ENCODE measurements at places on chromosomes 7 and 10.

DNA sequence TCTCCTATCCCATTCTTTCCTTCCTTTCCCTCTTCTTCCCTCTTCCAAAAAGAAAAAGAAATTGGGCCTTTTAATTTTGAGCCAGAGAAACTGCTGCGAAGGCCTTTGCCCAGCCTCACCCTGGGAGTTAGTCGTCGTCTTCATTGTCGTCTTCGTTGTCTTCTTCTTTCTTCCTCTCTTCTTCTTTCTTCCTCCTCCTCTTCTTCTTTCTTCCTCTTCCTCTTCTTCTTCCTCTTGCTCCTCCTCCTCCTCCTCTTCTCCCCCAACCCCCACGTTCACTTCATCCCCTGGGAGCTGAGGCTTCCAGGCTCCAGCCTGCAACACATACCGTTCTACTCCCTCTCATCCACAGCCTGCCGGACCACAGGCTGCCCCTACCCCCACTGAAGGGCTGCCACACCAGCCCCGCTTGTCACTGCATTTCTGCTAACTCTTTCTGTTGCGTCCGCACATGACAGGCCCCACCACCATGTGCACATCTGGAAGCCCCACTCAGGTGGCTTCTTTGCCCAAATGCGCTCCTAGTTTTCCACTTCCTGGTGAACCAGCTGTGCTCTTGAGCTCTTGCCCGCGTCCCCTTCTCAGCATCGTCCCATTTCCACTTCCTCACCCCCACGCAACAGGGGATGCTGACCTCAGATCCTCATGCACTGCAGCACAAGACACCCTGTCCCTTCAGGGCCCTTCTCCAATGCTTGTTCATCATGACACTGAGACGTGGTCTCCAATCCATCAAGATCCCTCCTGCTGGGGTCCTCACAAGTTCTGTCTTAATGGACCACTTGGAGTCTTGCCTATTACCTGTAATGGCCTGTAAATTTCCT lies 94.9 kb upstream of the SH2B2 start:
- no peak for DNase-seq

DNA sequence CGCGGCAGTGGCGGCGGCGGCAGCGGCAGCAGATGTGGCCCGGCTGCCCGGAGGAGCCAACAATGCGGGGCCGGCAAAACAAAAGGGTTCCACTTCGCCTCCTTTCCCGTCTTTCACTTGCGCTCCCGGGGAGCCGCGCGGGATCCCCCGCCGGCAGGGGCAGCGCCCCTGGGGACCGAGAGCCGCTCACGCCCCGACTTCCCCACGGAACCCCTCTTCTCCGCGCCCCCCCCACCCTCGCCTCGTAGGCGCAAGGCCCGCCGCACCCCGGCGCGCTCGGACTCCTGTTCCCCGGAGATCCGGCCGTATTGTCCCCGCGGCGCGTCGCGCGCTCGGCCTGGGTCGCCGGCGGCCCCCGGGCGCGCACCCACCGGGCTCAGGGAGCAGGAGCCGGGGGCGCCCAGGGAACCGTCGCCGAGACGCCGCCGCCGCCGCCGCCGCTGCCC lies 854 bp downstream of the CTBP2 start:
- peak; percentile 30 for DNase-seq

GRCh38 chr10:59047180-59047579 lies 129.3 kb upstream of the PHYHIPL start:
- DNase-seq, result no peak

DNA sequence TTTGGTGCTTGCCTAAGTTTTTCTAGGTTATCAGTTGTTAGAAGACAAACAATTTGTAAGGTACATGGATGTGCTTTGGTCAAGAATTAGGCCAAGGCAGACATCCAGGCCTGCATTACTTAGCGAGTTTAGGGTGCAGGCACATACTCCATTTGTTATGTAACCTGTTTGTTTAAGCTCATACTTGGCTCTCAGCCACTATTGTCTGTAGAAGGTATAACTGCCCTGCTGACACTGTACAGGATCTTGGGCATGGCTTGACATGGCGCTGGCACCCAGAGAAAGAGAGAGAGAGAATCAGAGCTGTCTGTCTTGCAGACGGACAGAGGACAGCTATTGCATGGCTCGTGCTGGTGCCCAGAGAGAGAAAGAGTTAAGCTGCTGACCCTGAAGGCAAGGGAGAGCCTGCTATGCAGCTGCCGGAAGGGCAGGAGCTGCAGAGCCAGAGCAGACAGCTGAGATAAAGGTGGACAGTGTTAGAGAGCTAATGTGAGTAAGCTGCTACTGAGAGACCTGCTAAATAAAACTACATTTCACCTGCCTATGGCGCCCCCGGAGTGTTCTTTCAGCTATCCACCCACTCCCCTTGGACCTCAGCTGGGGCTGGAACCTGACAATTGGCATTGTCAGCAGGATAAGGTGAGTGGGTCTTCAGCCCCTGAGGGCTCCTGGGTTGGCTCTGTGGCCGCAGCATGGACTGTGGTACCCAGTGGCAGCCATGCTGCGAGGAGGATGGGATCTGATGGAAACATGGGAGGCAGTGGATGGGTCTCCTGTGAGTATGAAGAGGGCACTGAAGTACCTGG lies 120.9 kb upstream of the TMEM106B start:
- no peak for DNase-seq

GRCh38 chr7:155237297-155237696 lies 60.4 kb upstream of the INSIG1 start:
- no peak for DNase-seq

- DNase-seq, result no peak
Observed at GRCh38 chr10:129108378-129108777, 358.7 kb upstream of the MGMT start.

DNA sequence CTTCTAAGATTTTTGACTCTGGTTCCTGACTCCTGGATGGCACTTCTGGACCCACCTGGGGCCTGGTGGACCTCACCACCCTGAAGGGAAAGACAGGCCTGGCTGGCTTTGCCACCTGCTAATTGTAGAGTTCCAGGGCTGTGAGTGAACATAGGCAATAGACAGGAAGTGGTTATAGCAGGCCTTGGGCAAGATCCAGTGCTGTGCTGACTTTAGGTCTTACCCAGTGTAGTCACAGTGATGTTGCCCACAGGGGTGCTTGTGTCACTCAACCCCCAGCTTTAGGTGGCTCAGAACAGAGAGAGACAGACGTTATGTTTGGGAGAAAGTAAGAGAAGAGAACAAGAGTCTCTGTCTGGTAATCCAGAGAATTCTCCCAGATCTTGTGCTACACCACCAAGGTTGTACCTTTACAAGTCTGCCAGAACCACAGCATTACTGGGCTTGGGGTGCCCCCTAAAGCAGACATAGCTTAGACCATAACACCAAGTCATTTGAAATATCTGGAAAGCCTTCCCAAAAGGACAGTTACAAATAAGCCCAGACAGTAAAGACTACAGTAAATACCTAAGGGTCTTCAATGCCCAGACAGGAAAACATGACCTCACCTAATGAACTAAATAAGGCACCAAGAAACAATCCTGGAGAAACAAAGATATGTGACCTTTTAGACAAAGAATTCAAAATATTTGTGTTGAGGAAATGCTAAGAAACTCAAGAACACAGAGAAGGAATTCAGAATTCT lies 303.4 kb downstream of the PCLO start:
- no peak for DNase-seq

GRCh38 chr7:1400371-1400770 lies 58.9 kb downstream of the MICALL2 start:
- DNase-seq, result peak; percentile 32

DNA sequence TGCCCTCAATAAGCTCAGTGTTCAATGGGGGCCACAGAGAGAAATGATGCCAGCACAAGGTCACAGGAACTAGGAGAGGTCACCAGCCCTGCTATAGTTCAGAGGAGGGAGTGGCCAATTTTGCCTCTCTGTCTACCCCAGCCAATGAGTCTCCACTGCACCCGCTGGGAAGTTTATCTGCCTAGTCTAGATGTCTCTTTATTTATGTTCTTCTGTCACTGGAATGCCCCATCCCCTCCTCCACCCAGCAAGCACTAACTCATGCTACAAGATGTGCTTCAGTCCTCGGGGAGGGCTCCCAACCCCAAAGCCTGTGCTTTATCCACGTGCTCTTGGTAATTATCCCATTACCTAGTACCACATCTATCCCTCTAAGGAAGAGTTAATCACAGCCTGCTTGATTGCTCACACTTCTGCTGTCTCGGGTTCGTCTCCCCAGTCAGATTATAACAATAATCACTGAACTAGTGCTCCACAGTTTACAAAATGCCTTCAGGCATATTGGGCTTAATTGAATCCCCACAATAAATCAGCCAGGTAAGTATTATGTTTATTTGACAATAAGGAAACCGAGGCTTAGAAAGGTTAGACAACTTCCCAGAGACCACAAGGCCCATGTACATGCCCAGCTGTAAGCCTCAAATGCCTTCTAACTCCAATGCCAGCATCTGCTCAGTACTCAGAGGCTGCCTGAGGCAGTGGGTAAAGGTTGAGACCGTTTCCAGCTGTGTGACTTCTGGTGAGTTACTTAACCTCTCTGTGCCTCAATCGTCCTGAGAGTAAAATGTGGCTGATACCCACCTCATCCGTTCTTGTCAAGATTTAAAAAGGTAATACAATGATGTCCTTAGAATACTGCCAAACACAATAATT lies 3.9 kb downstream of the HIP1 start:
- peak; percentile 74 for DNase-seq

DNA sequence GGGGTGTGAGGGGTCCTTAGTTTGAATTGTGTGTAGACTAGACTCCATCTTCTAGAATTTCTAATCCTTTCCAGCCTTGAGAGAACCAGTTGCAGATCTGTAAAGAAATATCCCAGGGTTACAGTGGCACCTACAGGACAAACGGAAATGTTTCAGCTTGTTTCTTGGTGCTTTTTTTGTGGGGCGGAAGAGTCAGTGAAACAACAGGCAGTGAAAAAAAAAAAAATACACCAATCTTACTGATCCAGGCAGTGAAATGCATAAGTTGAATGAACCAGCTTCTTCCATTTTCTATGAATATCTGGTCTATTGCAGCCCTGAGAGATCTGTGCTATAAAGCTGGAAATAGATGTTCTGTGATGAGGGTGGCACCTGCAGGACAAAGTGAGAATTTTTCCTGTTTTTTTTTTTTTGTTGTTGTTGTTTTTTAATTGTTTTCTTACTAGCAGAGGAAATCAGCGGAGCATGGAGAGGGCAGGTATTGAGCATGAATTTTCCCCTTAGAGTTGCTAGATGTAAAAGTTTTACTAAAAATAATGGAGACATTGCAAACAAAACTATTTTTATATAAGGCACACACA lies 81.9 kb upstream of the DYNC1I1 start:
- peak; percentile 61 for DNase-seq

GRCh38 chr7:81846398-81846797 lies 76.6 kb upstream of the HGF start:
- DNase-seq, result peak; percentile 7

GRCh38 chr7:69651101-69651590 lies 52.9 kb downstream of the AUTS2 start:
- no peak for DNase-seq

DNA sequence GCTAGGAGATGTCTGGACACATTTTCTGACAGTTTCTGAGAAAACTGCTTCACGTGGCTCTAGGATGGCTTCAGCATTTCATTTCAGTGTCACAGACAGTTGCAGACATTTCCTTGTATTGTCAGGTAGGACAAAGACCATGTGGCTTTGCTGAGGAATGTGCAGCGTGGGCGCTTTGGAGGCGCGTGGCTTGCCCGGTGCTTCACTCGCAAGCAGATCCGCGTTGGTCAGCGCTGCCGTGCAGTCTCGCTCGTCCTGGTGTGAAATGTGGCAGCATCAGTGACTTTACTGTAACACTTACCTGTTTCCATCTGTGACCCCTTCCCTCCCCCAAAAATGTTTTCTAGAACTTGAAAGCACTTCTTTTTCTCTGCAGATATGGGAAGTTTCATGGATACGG lies 340.5 kb downstream of the SDK1 start:
- peak; percentile 21 for DNase-seq

GRCh38 chr10:98339799-98340198 lies 71.8 kb upstream of the LOXL4 start:
- DNase-seq, result no peak

DNA sequence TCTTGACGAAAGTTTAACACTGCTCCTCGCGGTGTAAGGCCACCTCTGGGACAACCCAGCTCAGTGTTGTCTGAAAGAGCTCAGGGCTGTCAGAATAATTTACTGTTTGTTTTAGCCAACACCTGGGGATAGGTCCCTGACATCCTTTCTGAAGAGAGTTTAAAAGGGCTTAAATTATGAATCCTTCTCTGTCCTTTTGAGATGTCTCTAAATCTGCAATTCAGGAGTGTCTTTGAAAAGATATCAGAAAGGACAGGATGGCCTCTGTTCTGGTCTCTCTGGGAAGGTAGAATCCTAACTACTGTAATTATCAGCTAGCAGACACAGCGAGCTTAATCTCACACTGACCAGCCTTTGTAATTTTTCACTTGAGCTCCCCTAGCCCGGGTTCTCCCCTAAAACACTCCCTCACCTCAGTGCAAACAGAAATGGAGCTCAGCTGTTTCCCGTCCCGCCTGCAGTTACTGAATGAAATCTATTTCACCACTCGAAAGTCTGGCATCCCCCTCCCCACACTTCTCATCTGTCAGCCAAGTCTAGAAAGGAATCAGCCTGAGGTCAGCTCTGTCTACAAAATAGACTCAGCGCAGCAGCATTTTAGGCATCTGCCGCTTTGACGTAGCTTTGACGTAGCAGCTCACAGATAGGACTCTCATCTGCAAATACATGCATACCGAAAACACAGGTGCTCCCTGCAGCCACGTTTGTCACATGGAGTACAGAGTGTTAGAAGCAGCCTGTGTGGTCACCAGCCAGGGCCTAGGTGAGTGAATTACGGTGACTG lies 4.8 kb downstream of the DYNC2I1 start:
- DNase-seq, result peak; percentile 26

DNA sequence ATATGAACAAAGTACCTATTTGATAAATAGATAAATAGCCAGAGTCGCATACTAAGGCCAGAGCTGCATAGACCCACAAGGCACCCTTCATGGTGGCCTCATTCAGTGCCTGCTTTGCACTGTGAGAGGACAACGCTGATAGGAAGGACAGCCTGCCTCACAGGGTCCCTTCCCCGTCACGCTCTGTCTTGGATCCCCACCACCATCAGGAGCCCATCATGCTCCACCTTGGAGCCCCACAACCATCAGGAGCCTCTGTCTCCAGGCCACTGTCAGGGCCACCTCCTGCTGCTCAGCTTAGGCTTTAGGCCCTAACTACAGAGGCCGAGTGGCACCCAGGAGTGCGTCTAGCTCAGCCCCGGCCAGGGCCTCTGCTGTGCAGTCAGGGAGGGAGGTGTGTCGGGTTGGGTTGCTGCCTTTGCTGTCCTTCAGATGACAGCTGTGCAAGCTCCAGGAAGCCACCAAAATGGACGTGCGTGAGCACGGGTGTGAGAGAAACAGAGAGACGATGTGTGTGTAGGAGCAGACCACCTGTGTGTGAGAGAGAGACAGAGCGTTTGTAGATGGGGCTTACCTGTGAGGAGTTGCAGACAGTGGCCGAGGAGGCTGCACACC lies 516.9 kb downstream of the GLRX3 start:
- DNase-seq, result no peak

GRCh38 chr10:75530299-75530698 lies 98.9 kb downstream of the LRMDA start:
- peak; percentile 20 for DNase-seq

DNA sequence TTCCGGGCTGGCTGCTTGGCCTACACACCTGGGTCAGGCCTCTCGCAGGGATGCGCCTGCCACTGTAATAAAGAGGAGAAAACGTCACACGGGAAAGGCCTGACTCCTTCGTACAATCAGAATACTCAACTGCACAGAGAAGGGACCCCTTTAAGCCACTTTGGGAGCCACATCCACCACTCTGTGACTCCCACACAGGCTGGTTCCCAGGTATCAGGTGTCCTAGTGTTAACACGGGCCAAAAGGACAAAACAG lies 5.8 kb upstream of the ZNF736 start:
- no peak for DNase-seq

All from ELF-1 (cell line).